ENCODE measurements at places on chromosomes 7 and 10.

GRCh38 chr10:58518775-58519174 lies 6.1 kb downstream of the BICC1 start:
- DNase-seq: no peak

GRCh38 chr7:150356265-150356897 lies 12.2 kb upstream of the REPIN1 start:
- peak; percentile 74 for DNase-seq

GRCh38 chr7:120989257-120990220 lies 1.0 kb downstream of the CPED1 start:
- DNase-seq: no peak

DNA sequence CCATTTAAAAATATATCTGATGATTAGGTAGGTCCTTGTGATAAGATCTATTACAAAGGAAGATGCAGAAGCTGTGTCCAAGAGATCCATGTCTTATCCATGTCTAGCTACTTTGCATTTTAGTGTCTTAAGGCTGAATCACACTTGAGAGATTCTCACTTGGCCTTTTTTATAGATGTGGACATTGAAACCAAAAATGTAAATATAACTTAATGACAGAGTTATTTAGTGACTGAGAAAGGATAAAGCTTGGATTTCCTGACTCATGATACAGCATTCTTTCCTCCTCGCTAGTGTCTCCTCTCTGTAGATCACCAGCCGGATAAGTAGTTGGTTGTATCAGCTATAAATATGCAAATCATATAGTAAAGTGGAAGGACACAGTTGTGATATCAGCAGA lies 23.3 kb downstream of the INHBA start:
- DNase-seq: no peak

DNA sequence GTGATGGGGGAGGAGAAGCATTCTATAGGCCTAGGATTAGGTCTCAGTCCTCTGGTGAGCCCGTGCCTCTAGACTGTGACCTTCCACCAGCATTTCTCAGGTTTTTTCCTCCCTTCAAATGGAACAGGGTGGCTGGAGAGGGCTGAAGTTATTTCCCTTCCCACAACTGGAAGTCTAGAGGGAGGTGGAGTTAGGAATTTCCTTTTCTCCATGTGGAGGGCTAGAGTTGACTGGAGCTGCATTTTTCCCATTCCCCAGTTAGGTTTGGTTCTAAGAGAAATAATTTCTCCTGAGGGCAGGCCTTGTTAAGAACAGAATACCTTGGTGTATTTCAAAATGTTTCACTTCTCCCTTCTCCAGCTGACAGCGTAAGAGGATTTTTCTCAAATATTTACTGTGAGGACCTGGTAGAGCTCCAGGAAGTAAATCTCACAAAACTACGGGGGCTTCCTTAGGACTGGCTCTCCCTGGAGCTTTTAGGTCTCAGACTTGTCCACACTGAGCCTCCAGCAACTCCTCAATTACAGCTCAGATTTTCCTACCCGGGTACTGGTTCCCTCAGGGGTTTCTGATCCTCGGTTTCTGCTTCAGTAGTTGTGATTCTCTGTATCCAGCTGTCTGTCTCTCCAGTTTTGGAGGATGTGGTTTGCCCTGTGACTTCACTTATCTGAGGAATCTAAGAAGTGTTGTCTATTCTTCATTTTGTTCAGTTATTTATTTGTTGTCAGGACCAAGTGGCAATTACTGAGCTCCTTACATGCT lies 6.0 kb upstream of the REEP3 start:
- DNase-seq: no peak

DNA sequence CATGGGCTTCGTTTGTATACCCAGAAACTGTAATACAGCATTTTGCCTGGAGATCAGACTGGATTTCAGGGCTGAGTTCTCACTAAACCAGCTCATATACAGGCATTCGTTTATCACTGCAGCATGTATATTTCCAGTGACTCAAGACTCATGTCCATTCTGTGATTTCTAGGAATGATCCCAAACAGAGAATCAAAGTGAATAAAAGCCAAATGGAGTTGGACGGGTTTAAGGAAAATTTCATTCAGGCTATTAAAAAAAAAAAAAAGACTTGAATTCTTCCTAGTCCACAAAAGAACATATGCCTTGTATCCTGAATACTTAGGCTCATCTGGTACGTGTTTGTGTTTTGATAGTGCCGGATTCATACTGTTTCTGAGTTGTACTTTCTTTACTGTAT lies 46.8 kb downstream of the TET1 start:
- DNase-seq: no peak

- no peak for DNase-seq
Measured at GRCh38 chr7:77288676-77289320, 89.2 kb upstream of the FGL2 start.

DNA sequence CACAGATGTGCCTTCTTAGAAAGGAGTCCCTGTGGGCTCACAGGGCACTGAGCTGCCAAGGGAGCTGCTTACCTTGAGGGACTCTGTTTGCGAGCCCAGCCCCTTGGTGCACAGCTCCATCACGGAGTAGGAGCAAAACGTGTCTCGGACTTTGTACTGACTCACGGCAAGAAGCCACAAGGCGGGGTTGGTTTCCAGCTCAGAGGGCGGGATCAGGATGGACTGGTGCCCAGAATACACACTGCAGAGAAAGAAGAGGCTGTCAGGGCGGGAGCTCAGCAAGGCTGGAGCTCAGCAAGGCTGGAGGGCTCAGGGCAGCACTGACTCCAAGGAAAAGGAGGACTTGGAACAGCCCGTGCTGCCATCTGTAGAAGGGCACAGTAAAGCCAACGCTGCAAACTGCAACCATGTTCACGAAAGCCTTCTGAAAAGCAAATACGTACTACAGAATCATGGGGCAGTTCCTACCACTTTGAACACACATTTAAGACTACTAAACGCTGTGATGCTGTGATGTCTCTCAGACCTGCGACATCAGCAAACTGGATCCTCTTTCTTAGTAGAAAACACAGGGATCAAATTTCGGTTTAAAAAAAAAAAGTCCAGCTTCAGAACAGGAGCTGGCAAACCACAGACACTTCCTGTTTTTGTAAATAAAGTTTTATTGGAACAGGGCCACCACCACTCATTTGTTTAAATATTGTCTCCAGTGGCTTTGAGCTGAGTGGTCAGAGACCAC lies 194.3 kb downstream of the ZMYND11 start:
- DNase-seq: no peak

- no peak for DNase-seq
Measured at GRCh38 chr10:111410740-111411139, 333.9 kb downstream of the ADRA2A start.

GRCh38 chr7:152893801-152894294 lies 134.3 kb downstream of the ACTR3B start:
- no peak for DNase-seq

GRCh38 chr7:155725006-155725355 lies 80.5 kb downstream of the RBM33 start:
- no peak for DNase-seq

GRCh38 chr7:5695727-5696345 lies 85.6 kb downstream of the RNF216 start:
- no peak for DNase-seq

DNA sequence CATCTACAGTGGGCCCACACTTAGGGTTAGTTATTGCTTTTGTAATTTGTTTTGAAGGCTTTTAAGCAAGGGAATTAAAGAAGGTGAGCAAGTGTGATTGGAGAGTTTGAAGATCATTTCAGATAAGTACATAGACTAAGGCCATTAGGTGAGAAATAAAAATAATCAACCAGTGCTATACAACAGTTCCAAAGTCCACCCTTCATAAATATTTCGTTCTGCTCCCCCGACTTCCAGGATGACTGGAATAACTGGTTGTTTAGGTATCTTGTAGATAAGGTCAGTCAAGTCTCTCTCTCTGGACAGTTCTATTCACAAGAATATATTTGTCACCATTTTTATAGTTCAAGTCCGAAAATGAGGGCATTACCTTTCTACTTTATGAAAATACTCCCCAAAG lies 98.0 kb upstream of the MBL2 start:
- no peak for DNase-seq

DNA sequence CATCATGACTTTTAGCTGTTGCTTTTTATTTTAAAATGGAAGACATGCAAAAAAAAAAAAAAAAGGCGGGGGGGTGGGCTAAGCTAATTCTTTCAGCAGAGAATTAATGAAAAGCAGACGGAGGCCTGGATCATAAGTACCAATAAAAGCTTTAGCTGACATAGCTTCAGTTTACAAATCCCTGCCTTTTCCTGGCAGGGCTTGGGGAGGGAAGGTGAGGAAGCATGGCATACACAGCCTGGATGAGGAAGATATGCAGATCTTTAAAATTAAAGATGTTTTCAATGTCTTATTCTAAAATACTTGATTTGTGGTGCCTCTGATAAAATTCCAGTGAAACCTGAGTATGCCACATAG lies 57.0 kb downstream of the ICA1 start:
- DNase-seq: no peak

DNA sequence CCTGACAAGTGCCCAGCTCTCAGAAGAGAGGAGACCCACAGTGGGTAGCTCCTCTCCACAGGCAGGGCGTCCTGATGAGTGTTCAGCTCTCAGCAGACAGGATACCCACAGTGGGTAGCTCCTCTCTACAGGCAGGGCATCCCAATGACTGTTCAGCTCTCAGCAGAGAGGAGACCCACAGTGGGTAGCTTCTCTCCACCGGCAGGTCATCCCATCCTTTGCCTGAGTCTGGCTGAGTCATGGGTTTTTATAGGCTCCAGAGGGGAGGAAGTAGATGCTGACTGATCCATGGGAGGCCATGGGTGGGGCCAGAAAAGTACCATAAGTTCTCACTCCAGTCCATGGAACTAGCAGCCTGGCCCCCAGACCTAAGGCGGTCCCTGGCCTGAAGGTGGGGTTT lies 18.5 kb downstream of the CFAP70 start:
- no peak for DNase-seq

GRCh38 chr7:15783987-15784693 lies 97.7 kb upstream of the MEOX2 start:
- no peak for DNase-seq

- no peak for DNase-seq
Measured at GRCh38 chr10:89963451-89964102, 262.2 kb downstream of the KIF20B start.

DNA sequence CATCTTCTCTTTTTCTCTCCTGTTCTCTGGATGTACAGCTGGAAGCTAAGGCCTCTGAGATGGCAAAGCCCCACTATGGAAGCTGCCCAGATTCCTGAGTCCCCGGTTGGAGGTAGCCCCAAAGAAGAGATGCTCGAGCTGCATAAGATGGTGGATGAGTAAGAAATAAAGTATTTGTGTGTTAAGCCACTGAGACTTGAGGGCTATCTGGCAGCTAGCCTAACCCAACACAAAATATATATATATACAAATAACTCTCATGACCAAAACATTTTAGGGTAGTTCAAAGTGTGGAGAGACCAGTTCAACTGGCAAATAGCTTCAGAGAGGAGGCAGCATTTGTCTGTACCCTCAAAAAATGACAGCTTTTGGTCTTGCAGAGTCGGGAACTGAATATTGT lies 72.4 kb upstream of the PDE1C start:
- DNase-seq: no peak

GRCh38 chr10:8102708-8103401 lies 48.4 kb downstream of the GATA3 start:
- no peak for DNase-seq

DNA sequence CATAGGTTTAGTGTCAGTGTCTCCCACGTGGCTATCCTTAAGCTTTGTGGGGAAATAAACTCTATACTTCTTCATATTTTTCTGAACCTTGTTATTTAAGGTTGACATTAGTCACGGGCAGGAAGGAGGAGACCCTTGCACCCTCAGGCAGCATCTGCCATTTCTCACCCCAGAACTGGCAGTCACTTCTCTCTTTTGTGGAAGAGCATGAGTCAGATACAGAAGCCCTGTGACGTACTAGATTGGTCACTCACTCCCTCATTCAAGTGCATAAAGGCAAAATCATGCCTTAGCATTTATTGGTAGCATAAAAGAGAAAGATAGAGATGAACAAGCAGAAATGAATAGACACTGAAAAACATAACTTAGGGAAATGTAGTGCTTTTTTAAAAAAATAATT lies 206.0 kb upstream of the MDFIC start:
- no peak for DNase-seq

- DNase-seq: no peak
Measured at GRCh38 chr10:24396396-24396795, 187.5 kb downstream of the KIAA1217 start.

DNA sequence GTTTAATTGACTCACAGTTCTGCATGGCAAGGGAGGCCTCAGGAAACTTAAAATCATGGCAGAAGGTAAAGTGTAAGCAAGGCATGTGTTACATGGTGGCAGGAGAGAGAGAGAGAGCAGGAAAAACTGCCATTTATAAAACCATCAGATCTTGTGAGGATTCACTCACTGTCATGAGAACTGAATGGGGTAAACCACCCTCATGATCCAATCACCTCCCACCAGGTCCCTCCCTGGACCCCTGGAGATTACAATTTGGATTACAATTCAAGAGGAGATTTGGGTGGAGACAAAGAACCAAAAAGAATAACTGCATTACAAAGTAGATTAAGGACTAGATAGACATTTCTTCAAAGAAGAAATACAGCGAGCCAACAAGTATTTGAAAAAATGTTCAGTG lies 324.1 kb downstream of the THSD7A start:
- DNase-seq: no peak

- DNase-seq: no peak
Measured at GRCh38 chr10:123359539-123359938, 205.3 kb downstream of the BUB3 start.

DNA sequence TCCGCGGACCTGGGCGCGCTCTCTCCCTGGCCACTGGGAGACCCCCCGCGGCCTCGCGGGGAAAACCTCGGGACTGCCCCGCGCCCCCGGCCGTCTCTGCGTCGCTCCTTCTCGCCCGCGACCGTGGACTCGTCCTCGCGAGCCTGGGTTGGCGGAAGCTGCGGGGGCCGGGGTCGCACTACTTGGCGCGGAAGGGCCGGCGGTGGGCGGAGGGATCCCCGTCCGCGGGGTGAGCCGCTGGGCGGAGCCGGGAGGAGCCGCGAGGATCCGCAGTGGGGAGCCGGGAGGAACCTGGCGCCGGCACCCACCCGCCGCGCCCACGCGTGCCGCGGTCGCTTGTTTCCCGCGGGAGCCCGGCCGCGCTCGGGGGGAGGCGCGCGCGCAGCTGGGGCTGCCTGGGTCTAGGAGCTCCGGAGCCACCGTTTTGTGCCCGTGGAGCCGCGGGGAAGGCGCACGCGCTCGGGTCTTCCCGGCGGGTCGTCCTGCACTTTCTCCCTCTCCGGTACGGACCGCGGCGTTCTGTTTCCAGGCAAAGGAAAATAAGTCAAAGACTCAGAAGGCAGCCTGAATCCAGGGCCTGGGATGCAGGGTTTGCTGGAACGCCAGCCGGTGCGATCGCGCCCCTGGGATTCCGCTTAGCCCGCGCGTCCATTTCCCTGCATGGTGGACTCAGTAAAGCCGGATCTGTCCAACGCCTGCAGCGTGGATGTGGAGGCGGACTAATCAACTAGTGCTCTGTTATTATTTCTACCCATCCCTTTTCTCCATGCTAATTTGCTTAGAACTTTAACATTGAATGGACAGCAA lies 28.7 kb upstream of the KMT2C start:
- DNase-seq: peak; percentile 88

GRCh38 chr10:83310688-83311087 lies 828.6 kb upstream of the GHITM start:
- DNase-seq: no peak
